GOT3 (cell line): ENCODE measurements at places on chromosomes 5 and 9.

DNA sequence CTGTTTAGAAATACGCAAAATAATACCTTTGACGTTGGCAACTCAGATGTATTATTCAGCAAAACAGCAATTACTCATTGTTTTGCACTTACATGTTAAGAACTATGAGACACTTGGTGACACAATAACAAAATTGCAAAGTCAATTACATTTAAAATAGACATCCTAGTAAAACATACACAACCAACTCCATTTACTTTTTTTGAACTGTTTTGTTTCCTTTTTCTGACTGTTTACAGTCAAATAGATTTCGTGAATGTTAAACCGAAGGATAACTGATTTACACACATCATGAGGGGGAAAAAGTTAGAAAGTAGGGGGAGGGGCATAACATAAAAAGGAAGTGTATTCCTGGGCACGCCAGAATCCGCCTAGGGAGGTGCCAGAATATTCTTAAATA is 220.1 kb downstream of the MEF2C start:
- no peak for DNase-seq

DNA sequence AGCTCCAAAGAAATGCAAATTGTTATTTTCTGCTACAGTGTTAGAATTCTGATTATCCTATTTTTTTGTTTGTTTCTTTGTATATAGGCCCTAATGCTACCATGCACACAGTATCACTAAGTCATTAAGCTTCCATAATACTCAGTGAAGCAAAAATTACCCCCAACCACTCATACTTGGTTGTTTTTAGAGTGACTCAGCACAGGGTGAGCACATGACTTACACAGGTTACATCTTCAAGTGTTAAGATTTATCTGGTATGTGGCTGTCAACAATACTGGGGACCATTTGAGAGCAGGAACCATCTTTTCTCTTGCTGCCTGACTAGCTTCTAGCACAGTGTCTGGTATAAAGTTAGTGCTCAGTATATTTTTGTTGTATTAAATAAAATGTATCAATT is 255.8 kb upstream of the SLC24A2 start:
- no peak for DNase-seq

DNA sequence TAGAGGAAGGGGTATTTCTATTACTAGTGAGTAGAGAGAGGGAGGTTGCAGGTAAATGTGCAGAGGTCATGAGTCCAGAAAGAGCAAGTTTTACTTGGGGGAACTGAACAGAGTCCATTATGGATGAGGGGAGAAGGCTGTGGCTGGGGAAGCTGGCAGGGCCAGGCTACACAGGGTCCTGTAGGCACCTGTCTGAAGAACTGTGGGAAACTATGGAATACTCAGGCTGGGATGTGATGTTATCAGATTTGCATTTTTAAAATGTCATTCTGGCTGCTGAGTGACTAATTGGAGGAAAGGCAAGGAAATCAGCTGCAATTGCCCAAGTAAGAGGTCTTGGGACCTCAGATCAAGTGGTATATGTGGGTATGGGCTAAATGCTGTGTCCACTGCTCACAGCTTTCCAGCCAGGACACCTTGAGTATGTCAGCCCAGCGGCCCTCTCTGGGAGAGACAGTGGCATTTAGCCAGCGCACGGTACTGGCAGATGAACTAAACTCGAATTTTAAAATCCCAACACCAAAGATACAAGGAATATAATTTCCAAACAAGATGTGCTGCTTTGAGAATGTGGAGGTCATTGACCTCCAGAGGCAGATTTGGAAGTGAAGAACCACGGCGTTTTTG is 49.1 kb downstream of the FGF1 start:
- no peak for DNase-seq

GRCh38 chr5:39253196-39253595 is 33.8 kb upstream of the FYB1 start:
- DNase-seq, result no peak

GRCh38 chr9:130208600-130209347 is 36.6 kb downstream of the NCS1 start:
- no peak for DNase-seq

GRCh38 chr9:129290606-129291005 is 112.5 kb upstream of the IER5L start:
- DNase-seq, result no peak

GRCh38 chr9:108688676-108689075 is 167.1 kb downstream of the ACTL7B start:
- DNase-seq, result no peak

DNA sequence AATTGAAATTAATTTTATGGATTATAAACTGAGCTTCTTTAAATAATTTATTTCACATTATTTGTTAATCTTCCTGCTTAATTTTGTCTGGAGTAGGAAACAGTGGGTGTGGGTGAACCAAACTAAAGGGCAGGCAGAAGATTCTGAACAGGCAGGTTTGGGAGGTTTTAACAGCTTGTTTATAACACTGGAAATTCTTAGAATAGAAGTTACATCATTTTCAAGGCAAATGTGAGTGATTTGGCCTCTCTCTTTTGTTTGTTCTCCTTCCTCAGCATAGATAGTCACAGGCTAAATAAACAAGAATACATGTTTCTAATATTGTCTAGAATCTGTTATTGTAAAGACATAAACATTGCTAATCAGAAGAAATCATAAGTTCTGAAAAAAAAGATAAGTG is 970.9 kb upstream of the NUDT12 start:
- no peak for DNase-seq

DNA sequence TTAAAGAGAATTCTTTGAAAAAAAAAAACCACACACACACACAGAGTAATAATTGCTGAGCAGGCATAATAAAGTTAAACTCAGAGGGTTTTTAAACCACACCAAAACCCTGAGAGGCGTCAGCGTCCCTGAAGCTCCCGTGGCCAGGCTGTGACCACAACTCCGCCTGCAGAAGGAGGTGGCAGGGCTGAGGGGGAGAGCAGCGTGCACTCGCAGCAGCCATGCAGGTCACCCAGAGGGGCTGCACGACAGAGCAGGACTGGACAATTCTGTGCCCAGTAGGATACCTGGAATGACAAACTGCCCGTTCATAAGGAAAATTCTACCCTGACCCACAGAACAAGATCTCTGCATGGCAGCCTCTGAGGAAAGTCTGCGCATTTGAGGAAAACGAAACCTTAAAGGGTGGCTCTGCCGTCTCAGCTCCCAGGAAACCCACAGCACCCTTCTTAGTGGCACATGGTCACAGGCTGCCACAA is 44.0 kb downstream of the ROR2 start:
- DNase-seq, result no peak
